ENCODE measurements at places on chromosomes 4 and X.

DNA sequence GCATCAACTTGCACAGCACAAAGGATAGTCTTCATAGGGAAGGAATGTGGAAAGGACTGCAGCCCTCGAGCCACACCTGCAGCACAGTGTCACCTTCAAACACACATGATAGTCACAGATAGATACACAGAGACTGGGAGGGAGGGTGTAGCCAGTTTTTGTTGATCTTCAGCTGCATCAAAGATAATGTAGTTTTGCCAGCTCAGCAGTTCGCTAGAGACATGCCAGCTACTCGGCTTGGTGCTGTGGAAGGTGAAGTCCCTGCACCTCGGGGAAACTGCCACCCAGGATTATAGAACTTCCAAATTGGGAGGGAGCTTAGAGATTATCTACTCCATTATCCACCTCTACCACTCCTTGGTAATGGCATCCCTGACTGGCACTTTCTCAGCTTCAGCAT, 92.9 kb upstream of the PAK3 start:
- DNase-seq = no peak

DNA sequence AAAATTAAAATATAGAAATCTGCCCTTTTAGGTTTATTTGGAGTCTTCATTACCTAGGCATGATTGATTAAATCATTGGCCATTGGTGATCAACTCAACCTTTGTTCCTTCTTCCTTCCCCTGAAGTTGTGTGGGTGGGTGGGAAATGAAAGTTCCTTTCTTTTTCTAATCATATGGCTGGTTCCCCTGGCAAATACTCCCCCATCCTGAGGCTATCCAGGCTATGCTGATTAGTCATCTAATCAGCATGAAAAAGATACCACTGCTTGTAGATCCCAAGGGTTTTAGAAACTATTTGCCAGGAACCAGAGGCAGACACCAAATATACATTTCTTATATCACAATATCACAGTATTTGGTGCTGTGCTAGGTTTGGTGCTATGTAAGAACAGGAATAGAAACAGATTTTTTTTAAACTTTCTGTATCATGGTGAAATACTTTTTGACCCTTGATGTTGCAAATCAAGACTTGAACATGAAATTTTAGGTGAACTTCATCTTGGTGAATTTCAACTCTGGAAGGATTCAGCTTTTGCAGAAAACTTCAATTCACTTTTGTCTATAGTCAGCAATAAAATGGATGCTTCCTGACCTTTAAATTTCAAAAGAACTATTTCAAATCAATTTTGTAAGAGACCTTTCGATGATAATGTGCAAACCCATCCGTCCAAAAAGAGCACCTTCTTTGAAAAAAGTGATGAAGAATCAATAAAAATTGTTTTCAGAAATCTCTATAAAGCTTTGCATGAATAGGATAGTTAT, 71.1 kb downstream of the CCSER1 start:
- no peak for DNase-seq

GRCh38 chr4:79906303-79906702, 166.7 kb downstream of the ANTXR2 start:
- no peak for DNase-seq

GRCh38 chr4:27429364-27429871, 568.8 kb downstream of the STIM2 start:
- no peak for DNase-seq

DNA sequence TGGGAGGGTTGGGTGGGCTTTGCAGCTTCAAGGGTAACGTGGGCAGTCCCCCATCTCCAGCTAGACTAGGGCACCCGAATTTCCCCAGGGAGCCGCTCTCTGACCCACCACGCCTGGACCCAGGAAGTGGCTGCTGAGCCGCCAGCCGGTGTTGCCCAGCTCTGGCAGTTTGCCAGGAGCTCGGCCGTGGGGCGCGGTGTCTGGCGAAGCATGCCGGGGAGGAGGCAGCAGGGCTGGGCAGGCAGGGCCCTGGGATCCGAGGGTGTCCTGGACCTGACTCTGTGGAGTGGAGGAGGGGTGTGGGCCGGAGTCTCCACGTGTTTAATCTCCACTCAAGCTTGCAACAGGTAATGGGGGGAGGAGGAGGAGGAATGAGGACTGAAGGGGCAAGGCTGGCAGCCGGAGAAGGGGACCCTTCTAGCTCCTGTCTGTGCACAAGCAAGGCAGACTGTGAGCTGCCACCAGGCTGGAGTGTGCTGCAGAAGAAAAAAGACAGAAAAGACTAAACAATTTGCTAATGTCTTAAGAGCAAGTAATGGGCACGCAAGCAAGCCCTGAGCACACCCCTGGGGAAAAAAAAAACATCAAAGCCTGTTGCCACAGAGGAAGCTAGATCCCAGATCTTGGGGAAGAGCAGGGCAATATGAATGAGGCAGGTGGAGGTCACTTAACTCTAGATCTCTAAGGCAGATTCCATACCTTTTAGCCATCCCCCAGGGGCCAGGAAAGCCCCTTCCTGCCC, 2.4 kb downstream of the LONRF3 start:
- DNase-seq = no peak

DNA sequence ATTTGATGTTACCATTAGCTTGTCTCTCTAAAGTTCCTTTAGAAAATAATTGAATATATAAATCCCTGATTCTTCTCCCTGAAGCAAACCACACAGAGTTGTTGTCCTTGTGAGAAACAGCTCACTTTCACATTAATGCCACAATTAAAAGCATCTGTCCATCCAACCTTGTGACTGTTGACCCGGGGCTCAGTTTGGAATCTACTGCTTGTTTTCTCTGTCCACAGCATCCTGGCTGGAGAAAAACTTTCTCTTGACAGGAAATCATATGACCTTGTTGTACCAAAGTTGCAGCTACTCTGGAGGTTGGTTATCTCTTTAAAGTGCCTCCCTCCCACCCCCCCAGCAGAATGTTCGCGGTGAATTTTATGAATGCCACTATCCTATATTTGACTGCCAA, 3.1 kb downstream of the PRKG2 start:
- DNase-seq = no peak

DNA sequence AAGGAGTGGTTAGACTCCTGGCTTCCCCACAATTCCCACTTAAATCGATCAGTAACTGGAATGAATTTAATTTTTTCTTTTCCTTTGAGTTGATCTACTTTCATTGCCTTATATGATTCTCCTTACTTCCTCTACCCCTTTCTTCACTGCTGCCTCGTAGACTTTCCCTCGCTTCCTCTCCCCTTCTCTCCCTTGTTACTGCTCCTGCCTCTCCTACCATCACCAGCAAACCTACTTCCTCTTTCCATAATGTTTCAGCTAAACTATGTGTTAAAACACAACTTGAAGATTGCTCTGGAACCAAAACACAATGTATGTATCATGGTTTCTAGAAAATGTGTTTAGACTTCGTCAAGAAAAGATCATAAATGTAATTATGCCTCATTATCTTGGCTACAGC, 132.0 kb upstream of the TET2 start:
- no peak for DNase-seq

DNA sequence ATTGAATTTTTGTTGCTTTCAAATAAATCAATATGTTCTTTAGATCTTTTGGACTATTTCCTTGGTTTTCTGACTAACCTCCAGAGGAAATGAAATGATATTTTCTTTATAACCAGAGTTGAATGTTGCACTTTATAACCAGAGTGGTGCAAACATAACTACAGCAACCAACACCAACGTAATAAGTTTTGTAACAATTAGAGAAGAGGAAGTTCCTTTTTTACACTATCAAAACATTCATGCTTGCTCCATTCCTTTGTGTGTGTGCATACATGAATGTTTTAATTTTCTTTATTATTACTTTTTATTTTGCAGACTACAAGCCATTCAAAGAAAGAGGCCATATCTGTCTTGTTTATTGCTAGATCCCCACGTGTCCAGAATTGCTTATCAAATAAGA, 193.0 kb upstream of the PPP3CA start:
- DNase-seq = no peak

DNA sequence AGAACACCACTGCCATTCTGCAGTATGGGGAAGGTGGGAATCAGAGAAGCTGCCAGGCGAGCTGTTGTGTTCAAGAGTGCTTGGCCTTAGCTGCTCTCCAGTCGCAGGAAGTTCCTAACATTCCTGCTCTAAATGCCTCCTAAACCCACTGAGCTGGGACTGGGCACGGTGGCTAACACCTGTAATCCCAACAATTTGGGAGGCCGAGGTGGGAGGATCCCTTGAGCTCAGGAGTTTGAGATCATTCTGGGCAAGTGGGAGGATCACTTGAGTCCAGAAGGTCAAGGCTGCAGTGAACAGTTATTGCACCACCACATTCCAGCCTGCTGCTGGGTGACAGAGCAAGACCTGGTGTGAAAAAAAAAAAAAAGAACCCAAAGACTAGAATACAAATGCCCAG, 690.3 kb upstream of the FAM241A start:
- no peak for DNase-seq

- DNase-seq = no peak
Measured at GRCh38 chr4:134935320-134935719, 733.7 kb upstream of the PABPC4L start.

- no peak for DNase-seq
Measured at GRCh38 chr4:111937368-111937767, 207.9 kb upstream of the FAM241A start.

DNA sequence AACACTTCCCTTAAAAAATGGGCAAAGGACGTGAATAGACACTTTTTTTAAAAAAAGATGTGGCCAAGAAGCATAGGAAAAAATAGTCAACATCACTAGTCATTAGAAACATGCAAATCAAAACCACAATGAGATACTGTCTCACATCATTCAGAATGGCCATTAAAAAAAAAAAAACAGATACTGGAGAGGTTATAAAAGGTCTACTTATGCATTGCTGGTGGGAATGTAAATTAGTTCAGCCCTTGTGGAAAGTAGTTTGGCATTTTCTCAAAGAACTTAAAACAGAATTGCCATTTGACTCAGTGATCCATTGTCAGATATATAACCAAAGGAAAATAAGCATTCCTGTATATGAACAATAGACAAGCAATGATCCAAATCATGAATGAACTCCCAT, 352.8 kb upstream of the EPHA5 start:
- DNase-seq = no peak

DNA sequence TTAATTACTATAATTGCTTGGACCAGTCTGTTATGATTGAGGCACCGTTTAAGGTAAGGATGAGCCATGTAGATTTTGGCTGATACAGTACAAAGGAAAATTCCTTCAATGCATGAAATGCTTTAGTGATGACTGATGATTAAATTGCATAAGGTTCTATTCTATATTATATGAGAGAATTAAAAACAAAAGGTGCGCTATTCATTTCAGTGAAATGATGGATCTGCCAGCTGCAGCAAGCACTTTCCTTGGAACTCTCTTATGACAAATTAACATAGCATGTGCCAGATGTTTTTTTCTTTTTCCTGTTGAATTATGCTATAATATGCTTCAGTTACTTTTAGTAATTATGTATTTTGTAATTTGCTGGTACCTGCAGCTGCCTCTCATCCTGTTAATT, 98.5 kb downstream of the JADE1 start:
- no peak for DNase-seq

GRCh38 chrX:12894074-12895030, 12.1 kb upstream of the TLR8 start:
- no peak for DNase-seq

DNA sequence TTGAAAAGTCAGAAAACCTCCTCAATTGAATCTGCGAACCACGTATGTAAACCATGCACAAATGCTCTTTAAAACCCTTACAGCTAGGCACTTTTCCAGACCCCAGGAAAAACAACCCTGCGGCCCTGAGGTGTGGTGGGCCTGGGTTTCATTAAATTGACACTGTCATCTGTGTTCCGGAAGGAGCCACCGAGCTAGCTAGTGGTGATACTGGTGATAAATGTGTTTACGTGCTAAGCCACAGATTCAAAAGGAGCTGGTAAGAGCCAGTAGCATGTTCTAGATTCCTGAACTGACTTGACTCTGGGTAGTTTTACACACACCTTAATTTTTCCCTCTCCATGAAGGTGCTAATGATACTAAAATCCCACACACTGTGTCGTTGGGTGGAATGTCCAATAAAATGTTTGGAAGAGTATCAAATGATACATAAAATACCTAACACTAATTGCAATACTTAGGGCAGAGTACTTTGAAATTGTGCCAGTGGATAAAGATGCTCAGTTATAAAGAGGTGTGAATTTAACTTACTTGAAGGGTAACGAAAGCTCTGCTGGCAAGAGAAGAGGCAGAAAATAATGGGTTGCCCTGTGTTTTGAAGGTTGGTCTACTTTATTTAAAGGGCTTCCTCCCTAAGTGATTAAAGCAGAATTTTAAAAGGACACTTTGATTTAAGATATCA, 8.5 kb downstream of the SMS start:
- DNase-seq = no peak

- DNase-seq = no peak
Measured at GRCh38 chr4:72471816-72472215, 97.2 kb downstream of the ADAMTS3 start.

DNA sequence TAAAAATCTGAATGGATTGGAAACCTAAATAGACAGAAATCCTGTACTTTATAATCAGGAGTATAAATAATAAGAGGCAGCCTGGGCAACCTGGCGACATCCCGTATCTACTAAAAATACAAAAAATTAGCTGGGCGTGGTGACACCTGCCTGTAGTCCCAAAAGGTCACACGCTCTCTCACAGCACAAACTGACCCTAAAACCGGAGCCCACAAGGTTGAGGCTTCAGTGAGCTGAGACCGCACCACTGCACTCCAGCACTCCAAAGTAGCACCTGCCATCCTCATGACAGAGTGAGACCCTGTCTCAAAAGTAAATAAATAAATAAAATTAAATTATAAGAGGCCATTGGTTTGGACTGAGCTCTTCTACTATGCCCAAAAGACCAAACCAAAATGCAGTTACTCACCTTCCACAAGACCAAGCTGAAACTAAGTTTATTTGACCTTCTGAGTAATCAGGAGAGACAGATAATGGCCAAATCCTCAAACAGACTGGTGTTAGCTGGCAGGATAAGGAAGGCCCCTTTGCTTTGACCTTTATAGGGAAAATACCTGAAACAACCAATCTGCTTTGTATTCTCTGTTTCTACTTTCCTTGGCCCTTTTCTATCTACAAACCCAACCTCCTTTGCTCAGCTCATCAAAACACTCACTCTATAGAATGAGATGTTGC, 3.2 kb upstream of the GRSF1 start:
- no peak for DNase-seq

- DNase-seq = no peak
Measured at GRCh38 chrX:72309297-72310071, 3.8 kb upstream of the CITED1 start.

DNA sequence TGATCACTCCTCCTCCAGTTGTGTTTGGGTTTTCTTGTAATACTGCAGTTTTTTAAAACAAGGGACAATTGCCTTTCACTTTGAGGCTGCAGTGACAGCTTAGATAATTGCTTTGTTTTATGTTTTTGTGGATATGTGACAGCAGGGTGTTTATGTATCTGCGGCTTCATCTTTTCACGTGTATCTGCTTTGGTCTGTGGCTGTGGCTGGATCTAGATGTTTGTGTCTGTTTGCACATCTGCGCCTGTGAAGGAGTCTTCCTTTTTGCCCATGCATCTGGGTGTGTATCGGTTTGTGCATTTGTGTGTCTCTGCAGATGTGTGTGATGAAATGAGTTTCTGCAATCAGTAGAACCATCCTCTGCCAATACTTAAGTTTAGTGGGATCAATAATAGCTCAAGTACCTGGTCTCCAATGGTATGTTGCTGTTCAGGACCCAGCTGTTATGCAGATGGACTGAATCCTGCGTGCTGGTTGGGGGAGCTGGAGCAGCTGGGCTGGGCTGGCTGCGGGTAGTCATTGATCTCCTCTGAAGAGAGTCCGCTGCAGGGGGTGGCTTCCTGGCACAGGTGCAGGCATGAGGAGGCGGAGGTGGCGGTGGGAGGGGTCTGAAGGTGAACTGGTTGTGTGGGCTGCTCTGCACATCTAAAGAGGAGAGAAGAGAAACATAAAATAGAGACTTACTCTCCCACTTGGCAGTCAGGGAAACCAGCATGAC, 390.3 kb downstream of the SH2D1A start:
- no peak for DNase-seq

GRCh38 chr4:38982361-38983095, 49.7 kb downstream of the TMEM156 start:
- DNase-seq = no peak

All from activated CD8-positive, alpha-beta memory T cell treated with anti-CD3 and anti-CD28 coated beads for 1 hour (primary cell).